ENCODE measurements at places on chromosomes 7 and 10.
A peak's percentile ranks its signal among the peaks of the same experiment; 100 is the strongest.

DNA sequence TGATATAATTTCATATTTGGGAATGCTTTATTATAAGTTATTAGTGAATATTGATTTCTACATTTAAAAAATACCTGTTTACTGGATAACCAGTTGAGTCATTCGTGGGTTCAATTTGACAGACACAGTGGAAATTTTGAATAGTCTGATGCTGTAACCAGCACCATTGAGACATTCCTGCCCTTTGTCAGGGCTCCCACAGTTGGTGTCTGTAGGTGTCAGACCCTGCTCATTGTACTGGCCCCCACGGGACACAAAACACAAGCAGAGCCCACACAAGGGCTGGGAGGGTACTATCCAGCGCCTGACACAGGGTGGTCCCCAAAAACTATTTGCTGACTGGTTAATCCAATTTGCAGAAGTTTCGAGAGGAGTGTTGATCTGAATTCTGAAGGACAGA is 35.9 kb downstream of the EEPD1 start:
- no peak for DNase-seq

DNA sequence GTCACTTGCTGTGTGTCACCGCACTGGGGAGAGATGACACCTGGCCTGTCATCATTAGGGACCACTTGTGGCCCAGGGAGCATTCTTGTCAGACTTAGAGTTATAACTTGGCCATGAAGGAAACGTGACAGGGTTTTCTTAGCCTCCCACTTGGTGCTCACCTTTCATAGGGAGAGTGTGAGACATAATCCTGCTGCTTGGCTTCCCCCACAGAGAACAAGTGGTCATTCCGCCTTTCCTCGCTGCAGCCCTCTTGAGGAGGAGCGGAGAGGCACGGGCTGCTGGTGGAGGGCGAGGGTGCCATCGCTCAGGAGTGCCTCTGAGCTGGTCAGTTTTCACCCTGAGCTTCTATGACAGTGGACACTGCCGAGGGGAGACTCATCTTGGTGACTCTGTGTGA is 125.0 kb upstream of the GJD4 start:
- no peak for DNase-seq

- no peak for DNase-seq
Observed at GRCh38 chr10:106609470-106610266, 554.8 kb downstream of the SORCS1 start.

DNA sequence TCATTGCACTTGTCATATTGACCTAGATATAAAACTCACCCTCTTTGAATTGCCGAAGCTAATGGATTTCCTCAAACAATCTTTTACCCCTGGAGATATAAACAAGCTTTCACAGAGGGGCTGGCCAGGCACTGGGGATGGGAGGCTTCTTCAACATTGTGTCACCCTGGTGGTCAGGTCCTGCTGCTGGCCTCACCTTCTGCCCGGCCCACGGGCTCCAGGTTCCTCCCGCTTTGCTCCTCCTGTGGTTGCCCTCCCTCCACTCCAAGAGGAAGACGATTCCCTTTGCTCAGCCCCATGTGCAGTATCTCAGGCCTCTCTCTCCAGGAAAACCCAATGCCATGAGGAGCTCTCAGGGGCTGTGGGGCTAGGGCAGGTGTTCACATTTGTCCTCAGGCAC is 118.1 kb upstream of the ADCY1 start:
- DNase-seq, result no peak

DNA sequence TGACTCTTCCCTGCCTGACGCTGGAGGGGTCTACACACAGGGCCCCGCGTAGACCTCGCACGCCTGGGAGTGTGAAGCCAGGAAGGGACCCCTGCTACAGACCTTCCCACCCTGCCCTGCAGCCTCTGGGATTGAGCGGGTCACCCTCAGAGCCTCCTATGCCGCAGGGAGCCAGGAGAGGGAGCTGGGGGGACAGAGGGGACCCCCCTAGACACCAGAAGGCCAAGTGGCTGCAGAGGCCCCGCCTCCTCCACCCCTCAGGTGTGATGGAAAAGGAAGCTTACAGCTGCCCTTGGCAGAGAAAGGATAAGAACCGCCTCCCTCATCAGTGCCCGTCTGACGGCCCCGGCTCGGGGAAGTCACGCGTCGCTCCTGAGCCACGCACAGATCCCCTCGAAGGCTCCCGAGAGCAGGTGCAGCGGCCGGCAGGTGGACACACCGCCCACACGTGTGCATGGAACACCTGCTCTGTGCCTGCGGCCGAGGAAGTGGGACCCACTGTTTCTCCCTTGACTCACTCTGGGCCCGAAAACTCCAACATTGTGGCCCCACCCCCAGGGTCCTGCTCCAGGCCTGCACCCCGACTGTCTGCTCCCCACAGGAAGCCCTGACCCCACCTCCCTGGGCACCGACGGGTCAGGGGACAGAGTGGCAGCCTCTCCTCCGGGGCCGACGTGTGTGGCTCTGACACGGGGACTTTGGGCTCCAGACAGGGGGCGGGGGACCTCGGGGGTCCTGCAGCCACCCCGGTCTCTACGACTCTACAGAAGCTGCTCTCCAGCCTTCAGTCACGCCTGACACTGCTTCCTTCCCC is 73.3 kb downstream of the MICALL2 start:
- DNase-seq, result no peak

GRCh38 chr7:36726806-36727503 is 2.7 kb upstream of the AOAH start:
- DNase-seq, result no peak

- DNase-seq, result no peak
Observed at GRCh38 chr10:17644485-17644943, 563 bp downstream of the STAM start.

DNA sequence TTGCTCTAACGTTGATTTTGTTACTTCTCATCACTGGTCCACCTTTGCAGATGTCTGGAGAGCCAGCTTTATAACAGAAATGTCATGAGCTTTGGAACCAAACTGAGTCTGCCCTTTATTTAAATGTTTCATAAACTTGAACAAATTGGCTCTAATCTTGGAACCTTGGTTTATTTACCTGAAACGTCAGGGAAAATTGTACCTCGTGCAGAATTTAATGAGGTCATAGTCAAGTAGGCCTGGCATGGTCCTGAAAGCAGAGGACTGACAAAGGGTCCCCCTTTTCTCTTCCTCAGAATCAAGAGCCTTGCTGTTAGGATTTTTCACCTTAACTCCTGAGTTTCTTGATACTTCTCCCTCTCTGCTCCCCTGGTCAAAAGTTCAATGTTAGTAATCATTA is 828.0 kb downstream of the GRID1 start:
- DNase-seq, result no peak

GRCh38 chr10:124329941-124330340 is 88.8 kb downstream of the OAT start:
- DNase-seq, result no peak

DNA sequence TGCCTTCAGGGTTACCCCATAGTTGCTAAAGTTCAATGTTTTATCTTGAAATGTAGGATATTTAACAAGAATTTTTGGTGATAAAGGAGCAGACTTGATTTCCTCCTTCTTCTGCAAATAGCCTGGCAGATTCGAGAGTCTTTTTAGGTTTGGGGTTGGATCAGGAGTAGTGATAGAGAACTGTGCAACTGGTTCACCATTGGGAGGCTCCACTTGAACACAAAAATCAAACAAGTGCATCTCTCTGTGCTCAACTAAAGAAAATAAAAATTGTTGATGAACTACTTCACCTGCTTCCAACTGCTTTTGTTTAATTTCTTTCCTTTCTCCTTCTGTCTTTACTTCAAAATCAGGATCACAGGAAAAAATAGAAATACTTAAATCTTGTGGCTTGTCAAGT is 58.5 kb downstream of the MACC1 start:
- no peak for DNase-seq

DNA sequence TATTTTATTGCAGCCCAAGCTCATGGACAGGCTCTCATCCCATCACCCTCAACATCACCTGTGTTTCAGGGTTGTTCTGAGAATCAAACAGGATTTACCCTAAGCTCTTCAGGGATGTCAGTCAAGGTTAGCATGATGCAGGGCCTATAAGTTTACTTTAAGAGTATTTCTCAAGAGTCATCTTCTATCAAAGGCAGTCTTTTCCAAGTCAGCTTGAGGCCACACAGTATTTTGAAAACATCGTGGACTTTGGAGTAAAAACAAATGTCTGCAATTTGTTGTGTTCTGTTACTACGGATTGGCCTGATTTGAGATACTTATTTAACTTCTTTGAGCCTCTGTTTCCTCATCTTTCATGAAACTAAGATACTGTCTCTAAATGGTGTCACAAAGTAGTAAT is 42.0 kb upstream of the NRP1 start:
- no peak for DNase-seq

DNA sequence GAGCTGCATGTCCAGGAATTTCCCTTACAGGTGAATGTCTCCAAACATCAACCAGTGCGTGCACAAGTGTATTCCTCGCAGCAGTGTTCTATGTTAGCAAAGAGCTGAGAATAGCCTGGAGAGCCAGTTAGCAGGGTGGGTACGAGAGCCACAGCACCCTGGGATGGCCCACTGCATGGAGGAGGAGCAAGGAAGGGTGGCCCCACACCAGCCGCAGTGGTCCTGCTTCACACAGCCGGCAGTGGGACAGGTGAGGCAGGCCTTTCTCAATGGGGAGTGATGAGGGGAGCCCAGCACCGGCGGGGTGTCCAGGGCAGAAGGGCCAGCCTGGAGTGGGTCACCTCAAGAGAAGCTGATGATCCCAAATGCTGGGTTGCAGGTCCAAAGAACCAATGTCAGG is 240.7 kb downstream of the TCERG1L start:
- DNase-seq, result no peak

DNA sequence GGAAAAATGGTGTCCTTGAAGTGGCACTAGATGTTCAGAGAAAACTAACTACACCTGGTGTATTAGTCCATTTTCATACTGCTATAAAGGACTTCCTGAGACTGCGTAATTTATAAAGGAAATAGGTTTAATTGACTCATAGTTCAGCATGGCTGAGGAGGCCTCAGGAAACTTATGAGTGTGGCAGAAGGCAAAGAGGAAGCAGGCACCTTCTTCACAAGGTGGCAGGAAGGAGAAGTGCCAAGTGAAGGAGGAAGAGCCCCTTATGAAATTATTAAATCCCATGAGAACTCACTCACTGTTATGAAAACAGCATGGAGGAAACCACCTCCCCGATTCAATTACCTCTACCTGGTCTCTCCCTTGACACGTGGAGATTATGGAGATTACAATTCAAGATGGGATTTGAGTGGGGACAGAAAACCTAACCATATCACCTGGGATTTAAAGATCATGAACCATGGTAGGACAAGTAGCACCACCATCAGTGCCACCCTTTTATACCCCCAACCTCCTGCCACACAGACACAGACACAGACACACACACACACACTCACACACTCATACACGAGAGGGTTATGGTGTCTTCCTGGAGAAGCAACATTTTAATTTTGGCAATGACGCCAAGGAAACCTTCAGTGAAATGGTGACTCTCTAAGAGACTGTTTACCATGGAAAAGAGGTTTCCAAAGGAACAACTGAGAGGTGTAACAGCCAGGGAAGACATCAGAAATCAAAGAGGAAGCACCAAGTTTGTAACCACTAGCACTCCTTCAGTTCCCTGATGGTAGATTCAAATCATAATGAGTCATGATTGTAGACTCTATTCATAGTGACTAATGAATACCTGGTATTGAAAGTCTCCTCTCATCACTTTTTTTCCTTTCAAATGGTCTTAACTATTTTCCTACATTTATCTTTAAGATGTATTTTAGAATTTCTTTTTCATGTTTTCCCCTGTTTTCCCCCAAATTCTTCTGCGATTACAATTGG is 41.8 kb upstream of the WNT16 start:
- peak; percentile 11 for DNase-seq

- no peak for DNase-seq
Observed at GRCh38 chr10:71074176-71074755, 138.1 kb upstream of the UNC5B start.

GRCh38 chr7:123625254-123625653 is 23.6 kb downstream of the ASB15 start:
- DNase-seq, result no peak

DNA sequence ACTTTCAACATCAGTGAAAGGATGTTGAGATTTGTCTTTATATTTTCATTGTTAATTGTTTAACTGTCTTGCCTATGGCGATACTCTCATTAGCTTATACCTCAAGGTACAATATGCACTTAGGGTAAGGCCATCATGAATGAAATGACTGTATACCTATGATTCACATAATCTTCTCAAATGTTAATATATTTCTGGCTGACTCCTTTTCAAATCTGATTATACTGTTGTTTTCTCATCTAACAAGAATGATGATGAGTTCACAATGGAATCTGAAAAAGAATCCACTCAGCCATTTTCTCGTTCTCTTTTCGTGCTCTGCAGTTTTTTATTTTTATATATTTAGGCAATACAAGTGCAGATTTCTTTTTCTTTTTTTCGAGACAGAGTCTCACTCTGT is 159.1 kb downstream of the ARHGAP12 start:
- no peak for DNase-seq

DNA sequence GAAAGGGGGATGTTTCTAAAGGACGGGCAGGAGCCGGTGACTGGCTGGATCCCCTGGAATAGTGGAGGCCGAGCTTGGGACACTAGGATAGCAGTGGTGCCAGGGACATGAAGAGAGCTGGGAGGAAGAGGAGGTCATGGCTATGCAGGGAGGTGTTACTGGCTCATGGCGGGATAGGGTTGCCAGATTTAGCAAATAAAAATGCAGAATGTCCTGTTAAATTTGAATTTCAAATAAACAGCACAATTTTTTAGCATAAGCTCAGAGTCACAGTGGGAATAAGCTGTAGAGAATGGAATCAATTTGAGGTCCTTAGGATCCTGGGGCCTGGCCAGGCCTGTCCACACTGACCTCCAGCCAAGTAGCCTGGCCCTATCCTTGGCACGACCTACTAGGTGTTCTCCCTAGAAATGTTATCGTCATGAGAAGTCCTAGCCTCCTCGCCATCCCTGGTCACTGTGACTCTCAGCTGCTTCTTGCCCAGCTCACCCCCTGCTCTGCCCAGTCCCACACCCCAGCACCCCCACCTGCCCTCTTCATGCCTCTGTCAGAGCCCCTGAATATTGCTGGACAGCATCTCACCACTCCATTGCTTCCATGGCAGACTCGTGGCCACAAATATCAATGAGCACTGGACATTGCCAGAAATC is 7.6 kb upstream of the KCP start:
- DNase-seq, result no peak

DNA sequence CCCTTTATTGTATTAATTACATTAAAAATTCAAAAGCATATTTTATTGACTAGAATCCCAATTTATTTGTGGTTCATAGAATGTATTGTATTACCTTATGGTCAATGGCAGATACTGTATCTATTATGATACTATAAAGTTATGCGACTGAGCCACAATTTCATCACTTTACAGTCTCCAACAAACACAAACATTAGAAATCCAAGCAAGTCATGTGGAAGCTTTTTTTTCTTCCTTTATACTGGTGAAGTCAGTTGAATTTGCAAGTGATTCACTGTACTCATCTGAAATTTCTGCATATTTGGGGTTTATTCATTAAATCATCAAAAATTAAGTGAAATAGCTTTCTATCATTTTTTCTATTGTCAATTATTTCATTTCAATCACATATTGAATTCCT is 54.3 kb downstream of the BMPER start:
- DNase-seq, result no peak

DNA sequence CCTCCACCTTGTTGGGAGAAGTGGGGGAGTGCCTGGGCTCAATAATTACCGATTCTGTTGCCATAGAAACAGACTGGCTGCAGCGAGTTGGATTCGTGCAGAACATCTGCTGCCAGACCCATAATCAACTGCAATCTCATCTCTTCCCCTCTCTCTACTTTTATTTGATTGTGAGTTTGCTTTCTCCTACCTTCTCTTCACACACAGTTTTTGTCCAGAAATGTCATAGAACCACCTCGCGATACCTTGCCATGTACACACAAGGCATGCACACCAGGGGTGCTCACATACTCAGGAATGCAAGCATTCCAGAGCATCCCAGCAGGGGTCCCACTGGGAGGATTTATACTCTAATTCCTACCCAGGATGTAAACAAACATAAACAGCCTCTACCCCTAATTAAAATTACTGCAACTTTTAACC is 262.2 kb upstream of the AOAH start:
- DNase-seq, result no peak
